ENCODE measurements at places on chromosomes 12 and 14. TPM values are rescaled to one million over a fixed set of nuclear protein-coding genes. Genes with fewer than 3 reads are reported as not detected.
A peak's percentile ranks its signal among the peaks of the same experiment; 100 is the strongest.

- no peak for DNase-seq
These were observed 1.3 kb downstream of the CLEC7A start for GRCh38 chr12:10128687-10129086.

DNA sequence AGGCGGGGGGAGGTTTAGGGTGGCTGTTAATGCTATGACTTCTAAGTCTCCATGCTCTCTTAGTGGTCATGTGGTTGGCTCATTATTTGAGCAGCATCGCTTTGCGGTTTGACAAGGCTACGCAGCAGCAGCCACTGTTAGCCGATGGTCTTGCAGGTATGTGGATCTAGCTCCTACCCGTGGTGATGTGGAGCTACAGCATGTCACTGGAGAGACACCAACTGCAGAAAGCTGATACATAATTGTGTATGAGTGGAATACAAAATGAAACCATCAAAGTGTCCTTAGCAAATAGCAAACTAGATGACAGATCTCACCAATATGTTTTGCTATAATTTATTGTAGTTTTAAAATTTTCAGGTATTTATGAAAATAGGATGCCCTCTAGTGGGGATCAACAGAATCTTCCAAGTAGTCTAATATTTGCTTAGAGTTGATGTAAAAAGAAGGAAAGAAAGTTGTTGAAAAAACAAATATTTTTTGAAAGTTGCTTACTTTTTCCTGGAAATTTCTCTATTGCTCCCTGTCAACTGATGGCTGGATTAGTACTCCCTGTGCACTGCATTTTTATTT is 94.9 kb downstream of the NAV3 start:
- peak; percentile 91 for DNase-seq

DNA sequence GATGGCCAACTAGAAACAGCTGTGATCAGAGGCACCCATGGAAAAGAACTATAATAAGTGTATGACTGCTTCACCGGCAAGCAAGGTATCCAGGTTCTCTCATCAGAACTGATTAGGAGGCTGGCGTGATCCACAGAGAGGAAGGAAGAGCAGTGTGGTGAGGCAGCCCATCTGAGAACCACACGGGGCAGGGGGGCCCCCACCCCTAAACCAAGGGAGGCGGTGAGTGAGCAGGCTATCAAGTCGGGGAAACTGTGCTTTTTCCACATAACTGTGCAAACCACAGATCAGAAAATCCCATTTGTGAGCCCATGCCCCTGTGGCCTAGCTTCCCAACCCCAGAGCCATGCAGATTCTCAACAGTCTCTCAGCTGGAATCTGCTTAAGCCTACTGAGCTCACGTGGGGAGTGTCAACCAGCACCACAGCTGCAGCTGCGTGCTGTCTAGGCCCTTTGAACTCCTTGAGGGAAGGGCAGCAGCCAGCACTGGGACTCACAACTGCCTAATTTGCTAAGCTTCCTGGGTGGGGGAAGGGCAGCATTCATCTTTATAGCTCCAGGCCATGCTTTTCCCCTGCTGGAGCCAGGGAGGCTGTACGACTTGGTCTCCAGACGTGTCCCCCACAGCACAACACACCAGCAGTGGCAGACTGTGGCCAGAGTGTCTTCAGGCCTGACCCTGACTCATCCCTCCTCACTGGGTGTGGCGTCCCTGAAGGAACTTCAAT is 444.4 kb upstream of the ATP2B1 start:
- no peak for DNase-seq

- DNase-seq: no peak
These were observed 66.6 kb downstream of the ERGIC2 start for GRCh38 chr12:29314416-29314815.

- peak; percentile 4 for DNase-seq
These were observed 300.9 kb upstream of the SRRM4 start for GRCh38 chr12:118680356-118680963.

GRCh38 chr14:103404920-103405319 is 19.7 kb downstream of the MARK3 start:
- DNase-seq: no peak

- DNase-seq: no peak
These were observed 106.3 kb upstream of the SOX5 start for GRCh38 chr12:24055747-24056146.

DNA sequence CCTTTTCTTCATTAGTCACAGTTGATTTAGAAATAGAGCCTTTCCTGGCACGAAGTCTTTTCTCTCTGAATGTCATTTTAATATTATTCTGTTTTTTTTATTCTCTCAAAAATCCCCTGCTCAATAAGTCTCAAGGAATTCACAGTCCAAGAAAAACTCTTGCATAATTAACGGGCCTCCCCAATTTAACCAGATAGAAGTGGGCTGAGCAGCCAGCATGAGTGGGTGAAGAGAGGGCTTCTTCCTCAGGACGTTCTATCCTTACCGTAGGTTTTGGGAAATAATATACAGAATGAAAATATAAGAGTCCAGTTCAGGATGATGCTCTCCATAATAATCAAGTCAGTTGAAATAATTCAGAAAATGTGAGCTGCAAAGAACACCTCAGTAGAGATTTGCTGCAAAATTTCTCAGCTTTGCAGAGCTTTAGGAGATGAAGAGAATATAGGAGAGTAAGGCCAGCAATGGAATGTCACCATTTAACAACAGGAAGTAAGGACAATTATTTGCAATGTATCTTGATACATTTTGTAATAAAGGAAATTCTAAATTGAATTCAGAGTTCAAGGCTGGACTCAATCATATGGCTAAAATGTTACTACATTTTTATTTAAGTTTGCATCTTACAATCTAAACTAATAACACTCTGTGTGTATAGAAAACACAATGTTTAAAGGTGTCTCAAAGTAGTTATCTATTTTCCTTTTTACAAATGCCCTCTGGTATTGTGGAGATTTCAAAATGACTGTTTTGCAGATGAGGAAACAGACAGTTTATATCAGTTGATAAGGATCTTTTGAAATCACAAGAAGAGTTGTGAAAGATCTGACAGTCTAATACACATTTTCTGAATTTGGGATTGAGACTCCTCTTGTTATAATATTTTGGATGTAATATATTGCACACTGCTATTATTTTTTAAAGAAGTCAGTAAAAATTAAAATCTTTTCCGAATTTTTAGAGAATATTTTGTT is 1724.1 kb upstream of the SEL1L start:
- DNase-seq: no peak

The ACVRL1 gene
- total RNA-seq: not detected

The FITM1 gene
- 0.13 TPM for total RNA-seq

Measured in HT-29 (cell line).